NCI-H187 treated with DMSO at 0.1 percent for 48 hours (cell line): ENCODE measurements at places on chromosomes 4 and X.

DNA sequence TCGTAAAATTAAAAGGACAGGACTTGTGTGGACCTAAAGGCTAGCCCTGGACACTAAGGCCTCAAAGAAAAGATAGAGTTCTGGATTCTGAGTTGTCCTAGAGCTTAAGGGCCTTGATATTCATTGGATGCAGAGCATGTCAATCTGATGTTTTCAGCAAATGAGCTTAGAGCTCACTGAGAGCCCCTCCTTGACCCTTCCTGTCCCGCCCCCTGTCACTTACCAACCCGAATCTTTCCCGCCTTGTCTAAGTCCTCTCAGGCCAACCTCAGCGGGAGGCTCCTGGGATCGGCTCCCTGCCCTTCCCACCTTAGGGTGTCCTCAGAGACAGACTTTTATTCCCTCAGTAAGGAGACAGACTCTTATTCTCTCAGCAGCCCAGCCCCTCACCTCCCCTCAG lies at the start of gene CT47C1:
CT47C1 (plus strand) TSS at position 250 of the 400 bp plus-strand sequence. CDS start 233 bp downstream, outside the sequence.
- DNase-seq: no peak

DNA sequence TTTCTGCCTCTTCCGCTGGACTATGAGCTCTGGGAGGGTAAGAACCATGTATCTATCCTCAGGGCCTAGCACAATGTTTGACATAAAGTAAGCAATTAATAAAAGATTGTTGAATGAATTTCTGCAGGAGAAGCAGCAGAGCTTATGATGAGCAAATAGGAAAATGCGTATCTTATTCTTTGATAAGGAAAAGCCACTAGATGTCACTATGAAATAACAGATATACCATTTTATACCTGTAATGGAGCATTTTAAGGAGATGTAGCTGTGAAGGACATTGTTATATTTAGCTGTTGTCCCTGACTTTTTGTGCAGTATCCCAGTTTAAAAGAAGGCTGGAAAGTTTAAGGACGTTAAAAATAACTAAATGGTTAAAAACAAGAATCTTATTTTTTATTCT lies 147.2 kb upstream of the MBNL3 start:
- no peak for DNase-seq

- no peak for DNase-seq
Measured at GRCh38 chrX:40105835-40106675, 8.3 kb upstream of the BCOR start.

GRCh38 chr4:16695896-16696295 lies 202.5 kb downstream of the LDB2 start:
- no peak for DNase-seq

DNA sequence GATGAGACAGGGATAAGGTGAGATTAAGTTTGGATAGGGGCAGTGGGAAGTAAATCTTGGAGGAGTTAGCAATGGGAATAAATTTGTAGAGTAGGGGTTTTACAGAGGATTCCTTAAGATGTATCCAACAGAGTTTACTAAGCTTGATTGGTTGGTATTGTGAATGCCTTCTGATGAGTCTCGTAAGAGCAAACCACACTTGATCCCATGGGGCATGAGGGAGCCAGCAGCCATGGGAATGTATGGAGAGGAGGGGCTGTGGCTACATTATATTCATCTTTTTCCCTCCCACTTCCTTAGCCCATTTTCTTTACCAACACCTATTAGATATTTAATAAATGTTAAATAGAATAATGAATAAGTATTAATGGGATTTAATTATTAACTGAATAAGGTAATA lies 126.6 kb upstream of the NDST3 start:
- DNase-seq: no peak
